Femur (tissue), 1 donor: ENCODE measurements at places on chromosomes 12 and 14.

GRCh38 chr14:101196795-101197590 is 293.5 kb upstream of the RTL1 start:
- peak; percentile 28 for DNase-seq

DNA sequence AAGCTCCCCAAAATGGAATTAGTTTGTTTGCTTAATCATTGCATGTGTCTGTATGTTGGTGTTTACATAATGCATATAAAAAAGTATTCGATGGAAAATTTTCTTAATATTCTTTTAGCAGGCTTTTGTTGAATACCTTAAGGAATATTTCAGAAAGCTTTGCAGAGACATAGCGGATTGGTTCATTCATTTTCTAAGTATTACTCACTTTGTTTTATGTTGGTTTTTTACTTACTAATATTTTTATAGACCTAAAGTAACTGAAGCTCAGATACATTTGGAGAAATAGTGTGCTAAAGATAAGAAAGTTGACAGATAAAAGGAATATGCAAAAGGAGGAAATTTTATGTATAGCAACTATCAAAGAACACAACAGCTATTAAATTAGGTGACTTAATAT is 191.0 kb downstream of the ERC1 start:
- no peak for DNase-seq

GRCh38 chr14:71454513-71455332 is 477.5 kb upstream of the RGS6 start:
- DNase-seq, result no peak

DNA sequence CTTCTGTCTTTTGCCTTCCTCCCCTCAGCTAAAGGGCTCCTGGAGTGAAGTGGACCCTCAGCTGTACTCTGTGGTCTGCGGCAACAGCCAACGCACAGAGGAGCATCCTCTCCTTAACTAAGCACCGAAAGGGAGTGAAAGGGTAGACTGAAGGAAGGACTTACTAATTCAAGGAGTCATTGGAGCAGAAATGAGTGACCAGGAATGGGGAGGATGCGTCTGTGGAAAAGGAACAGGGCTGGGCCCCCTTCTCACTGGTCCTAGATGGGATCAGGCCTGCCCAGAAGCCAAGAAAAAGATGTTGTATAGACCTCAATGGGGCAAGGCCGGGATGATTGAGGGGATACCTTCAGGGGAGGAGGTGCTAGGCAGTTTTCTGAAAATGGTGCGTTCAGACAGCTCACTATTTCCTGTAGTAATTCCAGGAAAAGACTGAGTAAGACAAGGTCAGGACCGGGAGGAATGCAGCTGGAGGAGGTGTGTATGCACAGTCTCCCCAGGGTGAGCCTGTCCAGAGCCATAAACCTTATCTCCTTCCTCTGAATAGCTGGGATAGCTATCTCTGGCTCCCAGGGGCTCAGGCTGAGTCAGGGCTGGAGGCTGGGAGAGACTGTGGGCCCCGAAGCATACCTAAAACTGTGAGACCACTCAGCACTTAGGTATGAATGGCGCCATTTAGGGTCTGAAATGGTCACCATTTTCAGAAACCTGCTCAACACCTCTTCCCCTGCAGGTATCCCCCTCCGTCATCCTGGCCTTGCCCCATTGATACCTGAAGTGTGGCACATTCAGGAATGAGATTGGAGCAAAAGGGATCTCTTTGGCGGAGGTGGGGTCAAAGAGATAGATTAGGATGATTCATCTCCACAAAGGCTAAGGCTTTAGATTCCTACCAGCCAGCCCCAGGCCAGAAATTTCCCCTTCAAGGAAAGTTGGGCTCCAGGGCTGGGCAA is 20.2 kb upstream of the KRT8 start:
- no peak for DNase-seq

- no peak for DNase-seq
These were observed 2.9 kb downstream of the SLC24A4 start for GRCh38 chr14:92325835-92326234.

DNA sequence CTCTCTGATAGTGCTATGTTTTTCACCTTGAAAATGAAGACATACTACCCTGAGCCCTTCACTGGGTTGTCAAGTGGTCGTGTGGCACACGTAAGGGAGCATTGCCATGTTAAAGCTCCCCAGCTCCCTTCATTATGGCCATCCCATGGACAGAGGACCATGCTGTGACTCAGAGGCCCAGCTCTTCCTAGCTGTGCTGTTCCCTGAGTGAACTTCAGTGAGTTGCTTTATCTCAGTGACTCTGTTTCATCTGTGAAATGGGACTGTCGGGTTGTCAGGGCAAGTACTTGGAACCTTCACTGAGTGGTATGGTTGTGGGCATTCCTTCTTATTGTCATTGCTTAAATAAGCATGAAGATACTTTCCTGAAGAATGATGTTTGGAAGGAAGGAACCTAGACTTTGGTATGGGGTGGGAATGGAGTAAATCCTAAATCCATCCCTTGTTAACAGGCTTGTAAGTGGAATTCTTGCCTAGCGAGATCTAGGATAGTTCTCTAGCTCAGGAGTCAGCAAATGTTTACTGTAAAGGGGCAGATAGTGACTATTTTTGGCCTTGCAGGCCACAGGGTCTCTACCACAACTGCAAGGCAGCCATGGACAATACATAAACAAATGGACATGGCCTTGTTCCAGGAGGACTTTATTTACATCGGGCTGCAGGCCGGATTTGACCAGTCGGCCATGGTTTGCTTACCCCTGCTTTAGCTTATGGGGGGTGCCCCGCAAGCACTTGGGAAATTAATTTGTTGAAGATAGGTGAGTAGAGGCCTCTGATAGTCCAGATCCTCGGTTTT is 283.5 kb downstream of the ZFP36L1 start:
- peak; percentile 42 for DNase-seq

GRCh38 chr12:94560431-94561221 is 89.7 kb downstream of the TMCC3 start:
- DNase-seq, result peak; percentile 42

- DNase-seq, result peak; percentile 47
These were observed 47.2 kb downstream of the ATL1 start for GRCh38 chr14:50607181-50607580.

GRCh38 chr12:24730489-24730896 is 218.4 kb downstream of the BCAT1 start:
- DNase-seq, result no peak

DNA sequence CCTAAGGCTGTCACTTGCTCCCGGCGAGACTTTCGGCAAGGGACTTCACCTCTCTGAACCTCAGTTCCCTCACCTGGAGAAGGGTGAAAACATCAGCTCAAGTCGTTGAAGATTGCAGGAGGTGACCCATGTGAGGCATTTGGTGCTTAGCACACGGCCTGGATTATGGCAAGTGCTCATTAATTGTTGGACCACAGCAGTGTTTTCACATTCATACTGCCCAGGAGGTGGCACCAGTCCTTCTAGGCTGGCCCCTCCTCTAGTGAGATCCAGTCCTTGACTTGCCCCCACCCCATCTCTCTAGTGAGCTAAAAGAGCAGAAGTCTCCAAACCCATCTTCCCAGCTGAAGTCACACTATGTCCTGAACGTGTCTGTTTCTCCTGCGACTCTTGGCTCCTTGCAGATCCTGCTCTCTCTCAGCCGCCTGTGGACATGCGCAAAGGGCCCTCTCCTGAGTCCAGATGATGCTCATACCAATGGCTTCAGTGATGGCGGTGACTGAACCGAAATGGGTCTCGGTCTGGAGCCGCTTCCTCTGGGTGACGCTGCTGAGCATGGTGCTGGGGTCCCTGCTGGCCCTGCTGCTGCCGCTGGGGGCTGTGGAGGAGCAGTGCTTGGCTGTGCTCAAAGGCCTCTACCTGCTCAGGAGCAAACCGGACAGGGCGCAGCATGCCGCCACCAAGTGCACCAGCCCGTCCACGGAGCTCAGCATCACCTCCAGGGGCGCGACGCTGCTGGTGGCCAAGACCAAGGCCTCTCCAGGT is 1.6 kb downstream of the FICD start:
- DNase-seq, result no peak
